ENCODE measurements at places on chromosomes 13 and 19.
A peak's percentile ranks its signal among the peaks of the same experiment; 100 is the strongest.

- no peak for DNase-seq
Observed at GRCh38 chr19:31641591-31641990, 292.4 kb upstream of the TSHZ3 start.

DNA sequence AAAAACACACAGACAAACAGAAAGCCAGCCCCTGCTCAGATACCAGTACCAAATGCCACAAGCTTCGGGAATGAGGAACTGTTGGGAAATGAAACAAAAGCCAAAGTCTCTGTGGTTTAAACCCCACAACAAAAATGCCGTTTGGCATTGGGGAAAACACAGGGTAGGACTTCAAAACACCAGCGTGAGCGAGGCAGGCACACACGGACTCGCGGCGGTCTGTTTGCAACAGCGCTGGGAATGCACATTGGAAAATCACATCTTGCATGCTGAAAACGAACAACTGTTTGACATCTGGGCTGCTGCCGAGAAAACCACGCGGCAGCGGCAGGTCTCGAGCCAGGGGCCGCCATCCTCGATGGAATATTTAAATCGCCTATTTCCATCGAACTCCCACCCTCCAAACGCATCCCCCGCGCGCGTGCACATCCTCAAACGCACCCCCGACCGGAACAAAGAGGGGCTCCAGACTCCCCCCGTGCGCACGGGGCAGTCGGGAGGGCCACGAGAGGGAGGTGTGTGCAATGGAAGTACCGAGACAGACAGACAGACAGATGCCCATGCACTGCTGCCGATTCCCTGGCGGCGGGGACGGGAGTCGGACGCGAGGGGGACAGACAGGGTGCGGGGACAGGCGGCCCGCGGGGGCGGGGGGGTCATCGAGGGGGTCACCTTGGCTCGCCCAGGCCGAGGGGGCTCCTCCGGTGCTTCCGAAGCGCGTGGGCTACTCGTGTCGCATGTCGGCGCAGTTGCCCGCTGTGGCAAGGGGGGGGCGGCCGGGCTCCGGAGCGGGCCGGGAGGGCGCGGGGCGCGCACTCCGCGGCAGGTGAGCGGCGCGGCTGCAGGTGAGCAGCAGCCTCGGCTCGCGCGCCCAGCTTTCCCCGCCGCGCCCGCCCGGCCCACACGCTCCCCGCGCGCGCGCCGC lies at the start of gene GPR12:
Gene GPR12, minus strand, starts transcription at position 880 of the 925 bp plus-strand sequence. CDS start 959 bp downstream, outside the sequence.
- DNase-seq = no peak

DNA sequence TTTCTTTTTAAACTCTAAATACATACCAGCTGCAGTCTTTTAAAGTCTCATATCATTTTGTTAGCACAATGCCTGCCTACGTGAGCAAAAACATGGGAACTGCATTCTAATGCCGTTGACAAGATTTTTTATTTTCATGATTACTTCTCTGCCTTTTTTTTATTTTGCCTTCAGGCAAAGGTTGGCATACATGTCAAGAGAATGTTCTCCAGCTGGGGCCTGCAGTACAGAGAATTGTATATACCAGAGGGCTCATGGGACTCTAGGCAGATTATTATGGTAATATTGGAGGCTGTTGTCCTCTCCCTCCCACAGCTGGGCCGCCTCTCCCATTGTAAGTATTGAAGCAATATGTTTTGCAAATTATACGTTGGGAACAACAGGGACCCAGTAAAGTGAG lies 53.9 kb upstream of the OBI1 start:
- DNase-seq = no peak

- peak; percentile 60 for DNase-seq
Observed at GRCh38 chr19:913080-913748, at the start of gene R3HDM4. Gene R3HDM4, minus strand, starts transcription at chr19:913219. Its CDS starts 62 bp downstream, at chr19:913157.

DNA sequence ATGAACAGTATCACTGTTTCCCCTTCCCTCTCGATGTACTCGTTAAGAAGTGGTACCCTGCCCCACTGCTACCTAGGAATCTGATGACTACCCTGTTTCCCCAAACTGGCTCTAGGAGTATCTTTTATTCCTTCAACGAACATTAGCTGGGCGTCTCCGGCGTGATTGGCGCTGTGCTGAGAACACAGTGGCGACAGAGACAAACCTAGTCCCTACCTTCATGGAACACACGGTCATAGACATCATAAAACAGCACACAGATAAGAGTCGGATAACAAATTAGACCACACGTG lies 730 bp downstream of the SYMPK start:
- DNase-seq = no peak

DNA sequence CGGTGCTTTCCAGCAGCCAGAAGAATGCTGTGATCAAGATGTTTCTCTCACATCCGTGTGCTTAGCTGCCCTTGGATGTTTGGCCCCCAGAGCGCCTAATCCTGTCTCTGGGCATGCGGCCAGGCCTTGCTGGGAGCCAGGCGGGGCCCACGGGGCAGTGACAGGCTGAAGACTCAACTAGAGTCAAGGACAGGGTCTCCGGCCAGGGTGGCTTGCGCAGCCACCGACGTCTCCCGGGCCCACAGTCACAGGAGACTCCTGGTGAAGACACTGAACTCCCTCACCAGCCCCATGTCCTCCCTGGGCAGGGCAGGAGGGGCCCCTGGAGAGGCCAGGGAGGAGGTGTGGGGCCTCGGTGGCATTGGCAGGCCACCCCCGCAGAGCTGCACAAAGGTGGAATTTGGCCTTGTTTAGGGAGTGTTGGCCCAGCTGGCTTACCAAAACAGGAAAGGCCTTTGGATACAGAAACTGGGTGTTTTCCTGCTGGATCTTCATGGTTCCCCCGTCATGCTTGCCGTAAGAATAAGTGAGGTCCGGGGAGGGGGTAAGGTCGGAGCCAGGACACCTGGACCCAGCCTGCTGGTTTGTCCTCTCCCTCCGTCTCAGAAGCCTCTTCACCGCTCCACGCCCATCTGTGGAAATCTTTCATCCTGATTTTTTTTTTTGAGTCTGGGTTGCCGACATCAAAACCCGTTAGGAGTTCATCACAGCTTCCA lies 10.0 kb upstream of the NDUFS7 start:
- DNase-seq = no peak

GRCh38 chr13:113656003-113656588 lies 1.9 kb downstream of the ATP4B start:
- no peak for DNase-seq

Measured in fibroblast of gingiva (primary cell).